ENCODE measurements at places on chromosomes 5 and 9. TPM values are rescaled to one million over a fixed set of nuclear protein-coding genes. Genes with fewer than 3 reads are reported as not detected.

DNA sequence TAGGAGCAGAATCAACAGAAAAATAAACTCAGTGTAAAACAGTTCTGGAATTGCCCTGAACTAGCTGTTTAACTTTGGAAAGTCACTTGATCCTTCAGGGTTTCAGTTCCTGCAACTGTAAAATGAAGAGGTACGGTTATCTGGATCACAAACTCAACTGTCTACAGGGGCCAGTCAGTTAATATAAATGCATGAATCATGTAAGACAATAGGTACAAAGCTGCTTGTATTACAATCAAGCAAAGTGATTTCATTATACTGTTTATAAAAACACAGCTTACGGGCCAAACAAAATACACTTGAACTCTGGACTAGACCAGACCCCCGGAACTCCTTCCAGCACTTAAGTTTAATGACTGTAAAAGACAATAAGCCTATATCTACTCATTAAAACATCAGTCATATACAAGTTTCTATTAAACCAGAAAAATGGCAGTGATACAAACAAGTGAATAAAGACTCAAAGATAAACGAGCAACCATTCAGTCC, 73.0 kb downstream of the MRPS27 start:
- no peak for DNase-seq

DNA sequence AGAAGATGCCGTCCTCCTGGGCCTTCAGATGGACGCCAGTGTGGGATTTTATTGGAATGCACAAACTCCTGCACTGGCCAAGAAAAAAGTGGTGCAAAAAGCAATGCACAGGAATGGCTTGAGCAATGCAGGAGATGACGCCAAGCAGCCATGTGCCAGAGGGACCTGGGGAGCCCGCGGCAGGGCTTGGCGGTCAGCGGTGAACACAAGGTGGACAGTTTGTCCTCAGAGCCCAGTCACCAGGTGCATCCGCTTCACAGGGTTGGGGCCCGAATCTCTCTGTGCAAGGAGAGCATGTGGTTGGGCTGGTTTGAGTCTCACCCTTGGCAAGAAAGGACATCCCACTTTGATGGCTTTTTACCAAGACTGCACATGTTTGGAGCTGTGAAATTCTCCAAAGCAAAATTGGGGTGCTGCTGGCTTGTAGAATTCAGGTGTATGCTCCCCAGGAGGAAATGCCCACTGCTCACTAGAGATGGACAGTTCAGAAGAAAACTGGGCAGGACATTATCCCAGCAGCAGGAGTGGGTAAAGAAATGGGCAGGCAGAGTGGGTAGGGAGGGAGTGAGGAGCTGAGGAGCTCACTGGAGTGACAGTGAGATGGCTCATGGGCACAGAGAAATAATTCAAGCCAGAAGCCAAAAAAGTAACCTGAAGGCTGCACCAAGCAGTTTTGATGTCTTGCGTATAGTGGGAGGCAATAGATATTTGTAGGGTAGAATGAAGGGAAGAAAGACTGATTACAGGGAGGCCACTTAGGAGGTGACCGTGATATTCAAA, 463.9 kb downstream of the MTRR start:
- no peak for DNase-seq

DNA sequence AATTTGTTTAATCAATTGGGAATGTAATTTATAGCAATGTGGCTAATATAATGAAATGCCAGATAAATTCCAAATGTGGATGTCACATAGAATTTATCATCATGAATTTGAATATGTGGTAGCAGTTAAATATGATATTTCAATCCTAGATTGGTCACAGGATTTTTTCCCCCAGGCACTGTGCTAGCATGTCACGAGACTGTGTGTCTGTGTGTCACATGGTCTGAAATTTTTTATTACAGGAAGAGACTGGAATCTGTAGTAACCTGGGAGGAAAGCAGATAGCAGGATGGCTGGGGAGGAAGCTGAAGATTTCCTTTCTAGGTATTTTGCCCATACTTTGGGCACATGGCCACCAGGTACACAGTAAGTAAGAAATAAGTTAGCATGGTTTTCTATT, 35.4 kb upstream of the MSH3 start:
- no peak for DNase-seq

DNA sequence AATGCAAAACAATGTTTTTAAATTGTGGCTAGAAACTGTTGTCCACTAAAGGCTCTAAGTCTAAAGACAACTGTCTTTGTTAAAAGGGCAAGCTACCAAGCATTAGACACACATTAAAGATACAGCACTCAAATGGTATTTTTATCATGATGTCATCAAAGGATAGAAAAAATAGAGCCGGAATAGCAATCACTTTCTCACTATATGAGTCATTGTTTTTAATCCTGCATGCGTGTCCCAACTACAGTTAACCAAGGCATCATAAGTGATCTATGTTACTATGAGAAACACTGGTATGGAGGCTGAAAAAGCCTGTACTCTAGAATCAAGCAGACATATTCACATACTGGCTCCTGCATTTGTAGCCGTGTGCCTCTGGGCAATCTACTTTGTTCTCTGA, 1.9 kb upstream of the PJA2 start:
- DNase-seq = no peak

The STOM gene
- polyA plus RNA-seq = 72.6 TPM

- DNase-seq = no peak
These were observed 571 bp downstream of the CNTFR start for GRCh38 chr9:34588671-34589635.
